ENCODE measurements at places on chromosomes 7 and 10. TPM values are rescaled to one million over a fixed set of nuclear protein-coding genes. Genes with fewer than 3 reads are reported as not detected.
A peak's percentile ranks its signal among the peaks of the same experiment; 100 is the strongest.

LEP gene
- not detected for total RNA-seq

- H3K27ac ChIP-seq = no peak overlapping the region
- H3K4me3 ChIP-seq = no peak overlapping the region
- no peaks in the 10 kb centered on the region for H3K4me1 ChIP-seq
- H3K36me3 ChIP-seq = no peaks in the 10 kb centered on the region
- no peak for DNase-seq
- no peaks in the 10 kb centered on the region for H3K27me3 ChIP-seq
Measured at GRCh38 chr7:71182438-71182935, 50.5 kb downstream of the GALNT17 start.

CDK14 gene
- 9.5 TPM for total RNA-seq

GRCh38 chr10:124648738-124649137 is 95.4 kb downstream of the FAM53B start:
- no peak overlapping the region for H3K4me3 ChIP-seq
- H3K27me3 ChIP-seq = no peaks in the 10 kb centered on the region
- H3K27ac ChIP-seq = peak overlapping the region; percentile 43
- DNase-seq = peak; percentile 67
- no peaks in the 10 kb centered on the region for H3K36me3 ChIP-seq
- peaks cover 33% of the 10 kb centered on the region for H3K4me1 ChIP-seq

UPK3B gene
- 0.33 TPM for total RNA-seq

MMD2 gene
- not detected for total RNA-seq

DNA sequence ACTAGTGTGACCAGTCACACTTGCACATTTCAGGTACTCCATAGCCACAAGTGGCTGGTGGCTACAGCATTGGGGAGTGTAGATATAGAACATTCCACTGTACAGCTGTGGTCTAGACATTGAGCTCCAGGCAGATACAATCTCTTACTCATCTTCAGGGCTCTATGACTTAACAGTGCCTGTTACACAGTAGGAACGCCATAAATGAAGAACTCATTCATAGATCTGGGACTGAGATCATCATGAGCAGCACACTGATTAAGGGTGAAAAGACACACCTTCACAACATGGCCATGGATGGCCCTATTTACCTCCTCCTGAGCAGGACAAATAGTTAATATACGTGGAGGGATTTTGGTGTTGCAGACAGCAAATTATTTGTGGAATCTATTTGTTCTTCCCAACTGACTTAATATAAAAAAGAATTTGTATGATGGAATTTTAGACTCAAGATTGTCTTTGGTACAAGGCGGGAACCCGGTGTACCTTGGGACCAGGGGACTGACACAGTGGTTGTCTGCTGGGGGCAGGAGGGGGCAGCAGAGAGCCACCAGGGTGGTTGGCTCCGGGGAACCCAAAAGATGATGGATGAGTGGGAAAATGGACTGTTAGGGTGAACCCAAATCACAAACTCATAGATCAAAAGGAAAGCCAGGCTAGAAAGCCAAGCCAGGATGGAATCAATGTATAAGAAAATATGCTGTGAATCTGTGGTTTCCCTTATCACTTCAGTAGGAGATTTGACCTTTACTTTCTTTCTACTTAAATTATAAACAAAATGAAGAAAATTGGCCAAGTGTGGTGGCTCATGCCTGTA is 24.3 kb upstream of the CPA2 start:
- DNase-seq = peak; percentile 64
- H3K27ac ChIP-seq = no peak overlapping the region
- H3K4me1 ChIP-seq = no peaks in the 10 kb centered on the region
- no peaks in the 10 kb centered on the region for H3K27me3 ChIP-seq

DNA sequence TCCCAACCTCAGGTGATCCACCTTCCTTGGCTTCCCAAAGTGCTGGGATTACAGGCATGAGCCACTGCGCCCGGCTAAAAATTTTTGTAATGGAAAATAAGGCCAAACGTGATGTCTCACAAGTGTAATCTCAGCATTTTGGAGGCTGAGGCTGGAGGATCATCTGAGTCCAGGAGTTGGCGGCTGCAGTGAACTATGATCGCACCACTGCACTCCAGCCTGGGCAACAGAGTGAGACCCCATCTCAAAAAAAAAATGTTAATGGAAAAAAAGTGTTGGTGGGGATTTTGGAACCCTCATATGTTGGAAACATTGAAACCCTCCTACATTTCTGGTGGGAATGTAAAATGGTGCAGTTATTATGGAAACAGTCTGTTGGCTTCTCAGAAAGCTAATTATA is 2.7 kb upstream of the SRPK2 start:
- no peak overlapping the region for H3K27ac ChIP-seq
- no peak overlapping the region for H3K4me3 ChIP-seq
- no peak for DNase-seq

GRCh38 chr10:63765126-63765525 is 243.9 kb downstream of the REEP3 start:
- H3K4me3 ChIP-seq = no peak overlapping the region
- H3K4me1 ChIP-seq = no peaks in the 10 kb centered on the region
- no peaks in the 10 kb centered on the region for H3K27me3 ChIP-seq
- no peaks in the 10 kb centered on the region for H3K36me3 ChIP-seq
- no peak for DNase-seq
- H3K27ac ChIP-seq = no peak overlapping the region

GRCh38 chr7:13850185-13850752 is 139.2 kb downstream of the ETV1 start:
- H3K4me1 ChIP-seq = no peaks in the 10 kb centered on the region
- no peaks in the 10 kb centered on the region for H3K36me3 ChIP-seq
- no peaks in the 10 kb centered on the region for H3K27me3 ChIP-seq
- H3K27ac ChIP-seq = no peak overlapping the region

RBM20 gene
- 0.05 TPM for total RNA-seq

DNA sequence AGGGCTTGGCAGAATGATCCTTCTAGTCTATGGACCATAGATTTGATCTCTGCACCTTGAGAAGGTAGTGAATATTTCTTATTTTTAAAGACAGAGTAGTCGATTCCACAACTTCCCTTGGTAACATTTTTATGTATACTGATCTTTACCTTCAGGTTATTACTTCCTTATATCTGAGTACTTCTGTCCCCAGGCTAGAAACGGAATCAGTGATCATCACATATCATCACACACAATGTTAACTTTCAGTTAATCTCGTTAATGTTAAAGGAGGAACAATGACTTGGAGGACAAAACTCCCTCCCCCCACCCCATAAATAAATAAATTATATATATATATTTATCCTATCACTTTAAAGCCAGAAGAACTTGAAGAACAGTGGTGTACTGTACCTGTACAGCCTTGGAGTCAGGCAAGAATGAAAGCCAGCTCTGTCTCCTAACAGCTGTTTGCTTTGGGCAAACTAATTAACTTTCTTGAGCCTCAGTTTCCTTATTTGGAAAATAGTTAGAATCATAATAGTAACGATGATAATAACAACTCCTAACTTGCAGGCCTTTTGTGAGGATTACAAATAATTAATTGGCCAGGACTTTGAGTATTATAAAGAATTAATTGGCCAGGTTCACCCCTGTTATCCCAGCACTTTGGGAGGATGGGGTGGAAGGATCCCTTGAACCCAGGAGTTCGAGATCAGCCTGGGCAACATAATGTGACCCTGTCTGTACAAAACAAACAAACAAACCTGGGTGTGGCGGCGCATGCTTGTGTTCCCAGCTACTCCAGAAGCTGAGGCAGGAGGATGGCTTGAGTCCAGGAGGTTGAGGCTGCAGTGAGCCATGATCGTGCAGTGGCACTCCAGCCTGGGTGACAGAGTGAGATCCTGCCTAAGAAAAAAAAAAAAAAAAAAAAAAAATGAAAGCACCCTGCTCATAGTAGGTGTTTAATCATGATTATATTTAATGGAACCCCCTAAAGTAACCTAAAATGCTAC is 63.5 kb downstream of the SAMD9 start:
- DNase-seq = no peak
- H3K27ac ChIP-seq = no peak overlapping the region
- H3K4me3 ChIP-seq = no peak overlapping the region
- no peaks in the 10 kb centered on the region for H3K4me1 ChIP-seq

GRCh38 chr10:114957122-114957521 is 19.1 kb downstream of the TRUB1 start:
- H3K27ac ChIP-seq = no peak overlapping the region
- no peak for DNase-seq
- H3K4me3 ChIP-seq = no peak overlapping the region
- H3K36me3 ChIP-seq = peaks cover 4% of the 10 kb centered on the region

LHPP gene
- total RNA-seq = 25.7 TPM

DNA sequence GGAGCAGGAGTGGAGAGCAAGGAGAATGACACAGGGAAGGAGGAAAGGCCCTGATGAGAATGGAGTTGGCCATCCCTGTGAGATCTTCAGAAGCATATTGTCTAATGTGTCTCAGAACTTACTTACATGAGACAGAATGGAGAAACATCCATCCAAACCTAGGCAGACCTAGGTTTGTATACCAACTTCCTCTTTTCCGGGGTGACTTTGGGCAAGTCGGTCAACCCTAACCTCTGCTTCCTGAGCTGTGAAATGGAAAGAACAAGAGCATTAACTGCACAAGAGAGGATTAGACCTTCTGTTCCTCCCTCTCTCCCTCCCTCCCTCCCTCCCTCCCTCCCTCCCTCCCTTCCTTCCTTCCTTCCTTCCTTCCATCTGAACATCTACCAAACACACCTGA is 4.5 kb downstream of the GHRHR start:
- H3K4me1 ChIP-seq = no peaks in the 10 kb centered on the region
- no peak overlapping the region for H3K4me3 ChIP-seq
- no peaks in the 10 kb centered on the region for H3K36me3 ChIP-seq
- H3K27ac ChIP-seq = no peak overlapping the region
- H3K27me3 ChIP-seq = no peaks in the 10 kb centered on the region
